ENCODE measurements at places on chromosomes 7 and 10. TPM values are rescaled to one million over a fixed set of nuclear protein-coding genes. Genes with fewer than 3 reads are reported as not detected.

The BLNK gene
- total RNA-seq = not detected

GRCh38 chr10:124090601-124091209, 2.7 kb downstream of the CHST15 start:
- no peaks in the 10 kb centered on the region for H3K36me3 ChIP-seq
- H3K27ac ChIP-seq = no peak overlapping the region
- H3K4me1 ChIP-seq = peaks cover 9% of the 10 kb centered on the region
- no peak for DNase-seq

DNA sequence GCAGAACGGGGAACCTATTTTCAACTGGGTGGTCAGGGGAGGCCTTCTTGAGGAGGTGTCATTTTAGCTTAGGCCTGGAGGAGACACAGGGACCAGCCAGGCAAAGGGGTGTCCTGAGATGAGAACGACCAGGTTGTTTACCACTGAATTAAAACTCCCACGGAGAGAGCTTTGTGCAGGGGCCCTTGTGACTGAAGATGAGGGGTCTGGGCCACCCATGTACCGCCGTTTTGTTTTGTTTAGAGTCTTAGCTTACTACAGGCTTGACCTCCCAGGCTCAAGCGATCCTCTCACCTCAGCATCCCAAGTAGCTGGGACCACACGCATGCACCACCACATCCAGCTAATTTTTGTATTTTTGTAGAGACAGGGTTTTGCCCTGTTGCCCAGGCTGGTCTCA, 80.4 kb downstream of the FAM171A1 start:
- peaks cover 22% of the 10 kb centered on the region for H3K4me1 ChIP-seq
- no peak overlapping the region for H3K4me3 ChIP-seq
- H3K36me3 ChIP-seq = peaks cover 7% of the 10 kb centered on the region
- H3K27ac ChIP-seq = no peak overlapping the region
- no peaks in the 10 kb centered on the region for H3K27me3 ChIP-seq

DNA sequence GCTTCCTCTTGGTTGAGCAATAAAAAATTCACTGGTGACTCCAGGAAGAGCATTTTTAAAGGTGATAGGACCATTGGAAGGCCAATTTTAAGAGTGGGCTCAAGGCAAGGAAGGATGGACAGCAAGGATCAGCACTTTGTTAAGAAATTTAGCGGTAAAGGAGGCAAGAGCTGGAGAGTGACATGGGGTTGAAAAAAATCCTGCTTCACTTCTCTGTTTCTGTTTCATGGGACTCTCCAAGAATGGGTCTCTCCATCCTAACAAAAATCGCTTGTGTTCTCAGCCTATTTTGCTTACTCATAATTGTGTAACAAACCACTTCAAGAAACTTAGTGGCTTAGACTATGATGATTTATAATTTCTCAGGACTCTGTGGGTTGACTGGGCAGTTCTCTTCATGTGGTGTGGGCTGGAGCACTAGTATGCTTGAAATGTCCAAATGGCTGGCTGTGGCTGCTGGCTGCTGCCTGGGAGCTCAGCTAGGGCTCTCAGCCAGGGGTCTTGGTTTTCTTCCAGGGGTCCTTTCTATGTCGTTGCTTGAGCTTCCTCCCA, 59.8 kb upstream of the ZNRF2 start:
- H3K4me3 ChIP-seq = no peak overlapping the region
- no peak for DNase-seq
- peaks cover 3% of the 10 kb centered on the region for H3K27me3 ChIP-seq
- no peak overlapping the region for H3K27ac ChIP-seq
- H3K4me1 ChIP-seq = no peaks in the 10 kb centered on the region
- H3K36me3 ChIP-seq = peaks cover 2% of the 10 kb centered on the region

DNA sequence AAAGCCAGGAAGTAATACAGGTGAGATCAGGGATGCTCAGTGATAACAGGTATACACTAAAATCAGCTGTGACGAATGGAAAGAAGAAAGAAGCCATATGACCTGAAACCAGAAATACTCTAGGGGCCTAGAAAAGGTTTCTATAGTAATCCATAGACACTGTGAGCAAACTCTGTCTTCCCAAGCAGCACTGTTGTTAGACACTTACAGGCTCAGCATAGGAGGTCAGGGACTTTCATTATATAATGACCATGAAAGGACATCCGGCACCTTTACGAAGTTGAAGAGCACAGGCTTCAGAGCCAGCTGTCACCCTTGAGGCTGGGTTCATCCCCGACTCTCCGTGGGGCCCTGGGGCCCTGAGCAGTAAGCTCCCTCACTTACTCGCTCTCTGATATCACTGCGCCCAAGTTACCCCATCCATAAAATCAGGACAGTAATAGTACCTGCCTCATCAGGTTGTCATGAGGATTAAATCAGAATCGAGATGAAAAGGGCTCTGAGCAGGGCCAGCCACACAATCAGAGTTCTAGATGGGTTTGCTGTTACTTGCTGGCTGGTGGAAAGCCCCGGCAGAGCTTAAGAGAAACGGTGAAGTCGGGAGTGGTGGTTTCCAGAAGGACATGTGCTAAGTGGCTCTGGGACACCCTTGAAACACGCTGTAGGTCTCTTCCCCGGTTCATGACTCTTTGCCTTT, 79.5 kb downstream of the ITIH5 start:
- no peak overlapping the region for H3K4me3 ChIP-seq
- no peak for DNase-seq

The SVOPL gene
- total RNA-seq = not detected
